ENCODE measurements at places on chromosomes 5 and 9.

- DNase-seq, result no peak
Measured at GRCh38 chr9:127015921-127016512, 101.4 kb downstream of the RALGPS1 start.

- no peak for DNase-seq
Measured at GRCh38 chr5:142737179-142737578, 33.0 kb upstream of the ARHGAP26 start.

DNA sequence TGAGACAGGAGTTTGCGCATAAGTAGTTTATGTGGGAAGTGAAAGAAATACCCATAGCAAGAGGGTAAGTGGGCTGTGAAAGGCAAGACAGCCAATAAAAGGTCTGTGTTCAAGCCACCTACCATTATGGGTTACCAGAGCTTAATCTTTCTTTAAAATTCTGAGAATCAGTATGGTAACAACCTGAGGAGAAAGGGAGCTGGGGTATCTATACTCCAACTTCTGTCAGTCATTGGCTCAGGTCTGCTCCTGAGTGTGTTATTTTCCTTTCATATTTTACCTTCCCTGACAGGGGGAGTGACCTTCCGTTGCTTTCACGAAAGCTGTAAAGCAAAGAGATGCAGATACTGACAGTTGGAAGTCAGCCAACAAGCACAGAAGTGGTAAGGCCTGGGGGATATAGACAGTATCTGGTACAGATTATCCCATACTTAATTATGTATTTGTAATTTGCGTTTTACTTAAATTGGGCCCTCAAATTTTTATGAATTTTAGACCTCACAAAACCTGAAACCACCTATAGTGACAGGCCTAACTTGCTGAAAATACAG, 233.4 kb downstream of the RAB3C start:
- DNase-seq, result no peak

DNA sequence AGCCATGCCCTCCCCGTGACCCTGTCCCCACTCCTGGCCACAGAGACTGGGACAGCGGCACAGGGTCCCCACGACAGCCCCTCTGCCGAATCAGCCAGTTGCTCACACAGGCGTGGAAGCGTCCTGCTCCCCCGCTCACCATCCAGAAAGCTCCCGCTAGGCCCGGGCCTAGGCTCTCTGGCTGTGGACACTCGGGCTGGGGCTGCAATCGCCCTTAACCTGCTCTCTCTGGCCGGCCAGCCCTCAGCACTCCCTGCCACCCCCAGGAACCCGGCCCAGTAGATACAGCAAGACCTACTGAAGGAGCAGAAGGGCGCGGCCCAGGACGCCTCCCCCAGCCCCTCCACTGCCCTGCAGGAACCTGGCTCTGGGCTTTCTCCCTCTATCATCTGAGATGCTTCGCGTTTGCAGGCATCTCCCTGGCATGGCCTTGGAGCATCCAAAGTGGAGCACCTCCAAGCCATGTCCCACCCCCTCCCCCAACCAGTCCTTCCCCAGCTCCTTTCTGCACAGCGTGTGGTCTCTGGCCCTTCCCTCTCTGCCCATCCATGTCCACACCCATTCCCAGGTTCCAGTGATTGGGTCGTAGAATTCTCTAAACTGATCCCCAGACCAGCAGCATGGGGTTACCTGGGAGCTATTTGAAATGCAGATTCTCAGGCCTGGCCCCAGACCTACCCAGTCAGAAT, 113.7 kb upstream of the LMX1B start:
- no peak for DNase-seq

DNA sequence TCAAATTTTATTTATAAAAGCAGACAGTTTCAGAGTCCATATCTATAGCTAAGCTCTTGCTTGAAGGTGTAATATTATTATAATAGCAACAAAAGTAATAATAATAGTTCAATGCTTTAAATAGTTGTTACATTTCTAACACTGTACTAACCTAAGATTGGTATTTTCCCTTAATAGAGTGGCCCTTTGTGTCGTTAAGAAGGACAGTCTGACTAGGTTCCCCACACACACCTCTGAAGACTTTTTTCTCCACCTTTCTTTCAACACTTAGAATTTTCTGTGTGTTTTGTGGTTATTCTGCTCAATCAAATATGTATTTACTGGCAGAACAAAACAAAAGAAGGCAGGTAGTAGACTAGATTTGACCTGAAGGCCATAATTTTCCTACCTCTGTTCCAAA, 223.2 kb upstream of the ACO1 start:
- DNase-seq, result no peak
